SK-N-SH treated with all-trans-retinoic acid at 6 μM for 48 hours (cell line): ENCODE measurements at places on chromosomes 11 and 22.

- ATAC-seq: no peak
Observed at GRCh38 chr22:34105461-34106062, 185.3 kb upstream of the LARGE1 start.

DNA sequence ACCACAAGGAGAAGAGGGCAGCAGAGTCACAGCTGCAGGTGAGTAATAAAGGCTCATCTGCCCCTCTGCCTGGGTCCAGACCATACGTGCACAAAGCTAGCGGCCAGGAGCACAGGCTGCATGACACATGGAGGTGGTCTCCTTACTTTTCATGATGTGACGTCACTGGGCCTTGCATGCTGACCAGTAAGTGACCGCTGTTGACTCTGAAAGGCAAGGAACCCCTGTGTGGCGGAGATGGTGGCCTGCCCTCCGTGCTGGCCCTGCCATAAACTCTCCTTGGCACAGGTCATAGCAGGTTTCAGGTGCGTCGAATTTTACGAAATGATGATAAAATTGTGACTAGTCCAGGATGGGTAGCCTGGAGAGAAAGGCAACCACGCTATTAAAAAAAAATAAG is 7.6 kb upstream of the PARVG start:
- ATAC-seq: no peak

DNA sequence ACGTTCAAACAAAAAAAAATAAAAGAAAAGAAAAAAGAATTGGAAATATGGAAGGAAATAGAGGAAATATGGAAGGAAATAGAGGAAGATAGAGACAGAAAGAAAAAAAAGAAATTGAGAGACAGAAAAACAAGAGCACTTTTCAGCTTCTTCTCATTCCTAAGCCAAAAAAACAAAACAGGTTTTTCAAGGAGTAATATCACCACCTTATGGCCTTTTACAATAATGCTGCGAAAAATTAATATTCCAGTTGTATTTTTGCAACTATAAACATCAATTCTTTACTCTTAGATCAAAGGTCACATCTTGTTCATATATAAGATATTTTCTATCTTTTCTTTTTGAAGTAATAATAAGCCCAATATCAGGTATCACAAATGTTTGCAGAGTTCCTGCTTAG is 328.3 kb downstream of the FAT3 start:
- ATAC-seq: no peak

GRCh38 chr11:26522912-26523610 is 49.0 kb downstream of the MUC15 start:
- no peak for ATAC-seq

- no peak for ATAC-seq
Observed at GRCh38 chr11:2517016-2517385, 72.2 kb downstream of the KCNQ1 start.

- ATAC-seq: peak; percentile 27
Observed at GRCh38 chr11:57432714-57433163, 5.8 kb upstream of the SLC43A3 start.

- peak; percentile 34; the same call in 1 of the 3 replicates for ATAC-seq
Observed at GRCh38 chr11:7462706-7463105, 22.6 kb upstream of the OLFML1 start.

DNA sequence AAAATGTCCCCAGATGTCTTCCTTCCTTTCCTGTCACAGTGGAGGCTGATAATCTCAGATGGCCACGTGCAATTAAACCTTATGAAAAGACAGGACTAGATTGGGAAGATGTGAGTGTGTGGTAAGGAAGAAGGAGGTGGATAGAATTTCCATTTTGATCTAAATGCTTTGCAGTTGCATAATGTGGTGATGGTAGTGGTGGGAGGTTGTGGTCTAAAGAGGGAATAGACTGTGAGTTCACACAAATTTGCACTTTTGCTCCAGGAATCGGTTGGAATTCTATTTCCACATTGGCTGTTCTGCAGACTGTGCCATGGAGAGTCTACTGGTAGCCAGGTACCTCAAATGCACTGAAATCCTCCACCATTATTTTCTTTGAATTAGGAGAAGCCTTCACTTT is 93.3 kb downstream of the ZBTB16 start:
- no peak for ATAC-seq
